ENCODE measurements at places on chromosomes 3 and 15.

DNA sequence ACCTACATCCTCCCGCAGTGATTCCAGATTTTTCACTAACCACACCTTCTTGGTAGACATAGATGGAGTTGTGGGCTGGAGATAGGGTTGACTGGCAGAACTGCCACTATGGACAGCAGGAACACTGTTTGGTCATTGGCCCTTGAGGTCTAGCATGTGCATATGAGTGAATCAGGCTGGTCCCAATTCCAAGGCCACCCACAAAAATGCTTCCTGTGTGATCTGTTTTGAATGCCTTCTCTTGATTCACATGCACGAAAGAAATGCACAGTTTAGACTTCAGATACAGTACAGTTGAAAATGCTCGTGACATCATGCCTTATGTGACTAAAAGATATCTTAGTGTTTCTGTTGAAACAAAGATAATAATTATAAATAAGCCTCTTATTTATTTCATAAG is 285.8 kb upstream of the SEMA6D start:
- DNase-seq = no peak

DNA sequence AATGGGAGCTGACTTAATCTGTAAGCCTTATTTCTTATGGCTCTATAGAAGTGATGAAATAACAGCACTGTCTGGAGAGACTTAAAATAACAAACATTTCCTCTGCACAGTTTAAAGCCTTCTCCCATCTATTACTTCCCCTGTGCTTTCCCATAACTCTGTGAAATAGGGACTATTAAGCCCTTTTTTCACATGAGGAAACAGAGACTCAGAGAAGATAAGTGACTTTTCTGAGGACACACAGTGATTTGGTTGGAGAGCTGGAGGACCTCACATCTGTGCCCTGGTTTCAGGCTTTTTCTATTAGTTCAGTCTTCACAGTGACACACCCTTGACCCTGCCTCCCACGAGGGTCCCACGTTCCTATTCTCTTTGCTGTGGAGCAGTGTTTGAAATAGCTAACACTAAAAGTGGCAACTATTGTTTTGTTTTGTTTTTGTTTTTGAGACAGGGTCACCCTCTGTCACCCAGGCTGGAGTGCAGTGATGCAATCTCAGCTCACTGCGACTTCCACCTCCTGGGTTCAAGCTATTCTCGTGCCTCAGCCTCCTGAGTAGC is 82.9 kb downstream of the ST6GAL1 start:
- DNase-seq = no peak

- DNase-seq = no peak
Observed at GRCh38 chr3:2523281-2523836, 424.7 kb downstream of the CNTN4 start.

DNA sequence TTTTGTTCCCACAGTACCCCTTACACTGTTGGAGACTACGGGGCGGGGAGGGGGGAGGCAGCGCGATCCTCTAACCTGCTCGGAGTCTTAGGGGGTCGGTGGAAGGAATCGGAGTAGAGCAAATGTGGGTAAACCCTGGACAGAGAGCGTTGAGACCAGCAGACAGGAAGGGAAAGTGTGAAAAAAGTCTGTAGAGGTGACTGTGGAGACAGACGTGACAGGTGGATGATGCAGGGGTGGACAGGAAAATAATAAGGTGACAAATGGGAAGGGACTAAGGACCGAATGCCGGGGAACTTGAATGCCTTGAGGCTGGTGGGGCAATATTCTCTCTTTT is 424 bp downstream of the EAF2 start:
- no peak for DNase-seq

DNA sequence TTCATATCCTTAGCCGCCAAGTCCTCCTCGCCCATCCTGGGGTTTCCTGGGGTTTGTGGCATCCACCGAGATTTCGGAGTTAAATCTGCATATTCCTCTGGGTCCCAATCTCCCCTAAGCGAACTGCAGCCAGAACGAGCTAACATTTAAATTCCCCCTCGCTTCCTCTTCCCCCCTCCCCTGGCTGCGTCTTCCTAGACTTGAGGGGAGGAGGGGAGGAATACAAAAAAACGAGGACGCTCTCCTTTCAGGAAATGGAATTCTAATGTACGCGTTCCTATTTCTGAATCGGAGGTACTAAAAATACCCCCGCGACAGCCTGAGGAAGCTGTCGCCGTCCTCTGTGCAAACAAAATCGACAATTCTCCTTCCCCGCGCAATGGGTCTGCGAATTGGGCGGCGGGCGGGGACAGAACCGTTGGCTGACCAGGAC is 5.6 kb downstream of the FEZF2 start:
- DNase-seq = no peak

GRCh38 chr3:71398157-71398836 is 185.2 kb downstream of the FOXP1 start:
- DNase-seq = no peak

All from NCI-H1092 treated with DMSO at 0.1 percent for 48 hours (cell line).